Fibroblast of skin of right biceps (primary cell): ENCODE measurements at places on chromosomes 12 and 14.

DNA sequence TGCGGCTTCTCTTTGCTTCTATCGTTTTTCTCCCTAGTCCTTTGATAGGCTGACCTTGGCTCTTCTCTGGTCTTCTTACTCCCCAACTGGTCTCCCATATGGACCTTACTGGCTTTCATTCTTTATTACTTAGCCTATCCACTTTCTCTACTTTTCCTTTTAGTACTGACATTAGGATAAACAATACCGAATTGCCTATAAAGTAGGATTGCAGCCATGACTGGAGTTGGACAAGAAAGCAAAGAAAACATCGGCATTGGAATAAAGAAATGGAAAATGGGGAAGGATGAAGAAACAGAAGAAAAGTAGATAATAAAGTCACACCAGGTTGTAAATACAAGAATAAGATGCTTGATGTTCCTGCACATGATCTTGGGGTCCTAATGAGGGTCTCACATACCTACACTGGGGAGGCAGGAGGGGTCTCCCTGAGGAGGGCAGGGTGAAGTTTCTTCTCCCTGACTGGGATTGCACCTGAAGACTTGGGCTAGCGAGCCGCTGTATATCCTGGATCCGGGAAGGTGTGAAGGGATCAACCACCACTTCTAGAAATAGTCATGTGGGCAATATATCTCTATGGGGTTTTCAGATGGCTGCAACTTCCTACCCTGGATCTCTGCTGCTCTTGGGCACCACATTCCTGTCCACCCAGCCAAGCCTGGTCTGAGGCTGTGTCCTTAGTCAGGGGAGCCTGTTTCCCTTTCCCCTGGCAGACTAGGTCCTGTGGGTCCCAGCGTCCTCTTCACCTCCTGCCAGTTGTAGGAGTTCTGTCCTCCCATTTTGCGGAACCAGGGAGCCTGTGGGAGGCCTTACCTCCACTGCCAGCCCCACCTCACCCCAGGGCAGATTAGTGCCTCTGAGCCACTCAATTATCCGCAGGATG lies 13.1 kb downstream of the NKX2-1 start:
- DNase-seq: no peak

DNA sequence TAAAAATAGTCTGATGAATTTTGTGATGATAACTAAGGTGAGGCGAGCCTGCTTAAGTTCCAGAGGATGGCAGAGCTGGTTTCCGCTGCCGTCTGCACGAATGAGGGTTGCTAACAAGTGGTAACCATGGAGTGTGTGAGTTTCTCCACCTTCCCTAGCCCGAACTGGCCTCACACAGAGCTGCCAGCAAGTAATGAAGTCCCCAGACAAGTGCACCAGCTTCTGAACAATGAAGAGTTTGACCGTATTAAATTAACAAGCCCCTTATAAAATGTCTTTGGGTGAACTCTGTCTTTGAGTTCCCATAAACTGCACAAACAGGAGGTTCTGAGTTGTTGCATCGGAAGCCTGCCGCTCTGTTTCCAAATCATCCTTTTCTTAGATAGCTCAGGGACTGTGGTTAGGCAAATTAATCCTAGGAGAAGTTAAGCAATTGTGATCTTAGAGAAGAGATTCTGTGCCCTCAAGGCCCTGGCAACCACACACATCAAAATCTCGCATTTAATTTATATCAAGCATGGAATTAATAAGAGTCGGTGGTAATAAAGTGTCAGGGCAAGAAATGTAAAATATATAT lies 274.1 kb upstream of the DAAM1 start:
- no peak for DNase-seq

- DNase-seq: no peak
Observed at GRCh38 chr12:86052921-86053320, 178.8 kb downstream of the NTS start.

GRCh38 chr12:93785249-93786010 lies 108.3 kb downstream of the CRADD start:
- DNase-seq: peak; percentile 99

DNA sequence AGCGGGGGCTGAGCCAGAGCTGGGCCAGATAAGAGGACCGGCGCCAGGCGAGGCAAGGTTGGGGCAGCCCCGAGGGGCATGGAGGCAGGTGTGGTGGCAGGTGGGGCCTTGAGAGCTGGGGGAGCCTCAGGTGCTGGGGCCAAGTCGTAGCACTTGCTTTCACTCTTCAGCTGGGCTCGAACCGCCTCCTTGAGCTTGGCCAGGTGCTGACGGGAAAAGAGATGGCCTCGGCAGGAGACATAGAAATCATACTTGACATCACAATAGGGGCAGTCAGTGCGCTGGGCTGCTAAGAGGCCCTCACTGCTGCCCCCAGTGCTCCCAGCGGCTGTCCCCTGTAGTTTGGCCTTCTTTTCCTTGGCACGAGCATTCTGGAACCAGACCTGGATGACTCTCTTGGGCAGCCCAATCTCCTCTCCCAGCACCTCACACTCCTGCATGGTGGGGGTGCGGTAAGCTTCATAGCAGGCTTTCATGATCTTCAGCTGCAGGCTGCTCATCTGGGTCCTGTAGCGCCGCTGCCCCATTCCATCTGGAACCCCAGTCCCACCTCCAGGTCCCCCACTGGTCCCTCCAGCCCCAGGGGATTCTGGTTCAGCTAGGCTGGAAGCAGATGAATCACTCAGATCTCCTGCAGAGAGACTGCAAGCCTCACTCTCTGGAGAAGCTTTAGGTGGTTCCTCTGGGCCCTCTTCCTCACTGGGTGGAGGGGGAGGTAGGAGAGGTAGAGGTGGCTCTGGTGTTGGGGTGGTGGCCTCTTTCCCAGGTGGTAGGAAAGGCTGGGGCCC lies 28.1 kb downstream of the ZFHX2 start:
- DNase-seq: no peak

- DNase-seq: peak; percentile 74
Observed at GRCh38 chr12:96241846-96242256, 47.7 kb downstream of the ELK3 start.

DNA sequence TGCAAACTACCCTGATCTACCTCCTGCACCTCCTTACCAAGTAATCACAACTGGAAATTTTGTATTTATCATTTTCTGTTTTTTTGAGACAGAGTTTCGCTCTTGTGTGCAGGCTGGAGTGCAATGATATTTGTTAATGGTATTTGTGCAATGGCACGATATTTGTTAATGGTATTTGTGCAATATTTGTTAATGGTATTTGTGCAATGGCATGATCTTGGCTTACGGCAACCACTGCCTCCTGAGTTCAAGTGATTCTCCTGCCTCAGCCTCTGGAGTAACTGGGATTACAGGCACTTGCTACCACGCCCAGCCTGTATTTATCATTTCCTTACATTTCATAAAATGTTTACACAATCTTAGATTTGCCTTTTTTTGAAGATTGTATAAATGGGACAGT lies 5.7 kb upstream of the NECAP1 start:
- no peak for DNase-seq

DNA sequence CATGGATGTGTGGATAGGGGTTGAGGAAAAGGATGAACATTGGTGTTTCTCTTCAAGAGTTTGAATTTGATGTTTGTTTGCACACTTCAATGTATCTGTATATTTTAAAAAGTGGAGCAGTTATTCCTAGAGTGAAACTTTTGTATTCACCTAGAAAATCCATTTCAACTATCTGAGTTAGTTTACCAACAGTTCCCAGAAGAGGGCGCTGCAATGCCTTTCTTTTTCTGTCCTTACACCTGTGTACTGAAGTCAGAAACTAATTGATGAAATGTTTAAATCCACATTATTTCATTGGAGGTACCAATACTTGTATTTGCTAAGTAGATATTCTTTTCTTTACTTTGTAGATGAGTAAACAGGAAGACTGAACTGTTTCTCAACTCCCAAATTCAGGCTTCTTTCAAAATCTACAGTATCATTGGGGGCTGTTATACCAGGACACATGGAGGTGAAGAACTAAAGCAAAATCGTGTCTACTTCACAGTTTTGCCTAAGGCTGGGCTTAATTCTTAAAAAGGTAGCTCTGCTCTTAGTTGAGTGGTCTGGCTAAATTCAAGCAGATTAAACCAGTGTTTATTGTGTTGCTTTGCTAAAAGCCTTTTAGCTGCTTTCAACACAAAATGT lies 26.6 kb upstream of the KLRB1 start:
- peak; percentile 34 for DNase-seq

- DNase-seq: no peak
Observed at GRCh38 chr12:45532113-45532512, 197.4 kb upstream of the ARID2 start.

- no peak for DNase-seq
Observed at GRCh38 chr12:14777271-14777670, 26.0 kb downstream of the WBP11 start.

DNA sequence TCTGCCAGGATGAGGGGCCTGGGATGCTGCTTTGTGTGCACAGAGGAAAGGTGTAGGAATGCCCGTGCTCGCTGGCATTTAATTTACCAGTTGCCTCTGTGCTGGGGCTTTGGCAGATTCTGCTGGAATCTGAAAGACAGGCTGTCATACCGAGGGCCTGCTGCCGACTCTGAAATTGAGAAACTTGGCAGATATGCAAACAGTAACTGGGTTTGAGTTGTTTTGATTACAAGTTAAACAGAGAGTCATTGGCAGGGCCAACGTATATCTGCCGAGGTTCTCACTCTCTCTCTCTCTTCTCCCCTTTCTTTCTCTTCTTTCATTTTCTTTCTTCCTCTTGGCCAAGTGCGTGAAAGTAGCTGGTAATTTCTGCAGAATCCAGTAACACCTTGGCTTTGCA lies 618.7 kb downstream of the VRK1 start:
- no peak for DNase-seq

DNA sequence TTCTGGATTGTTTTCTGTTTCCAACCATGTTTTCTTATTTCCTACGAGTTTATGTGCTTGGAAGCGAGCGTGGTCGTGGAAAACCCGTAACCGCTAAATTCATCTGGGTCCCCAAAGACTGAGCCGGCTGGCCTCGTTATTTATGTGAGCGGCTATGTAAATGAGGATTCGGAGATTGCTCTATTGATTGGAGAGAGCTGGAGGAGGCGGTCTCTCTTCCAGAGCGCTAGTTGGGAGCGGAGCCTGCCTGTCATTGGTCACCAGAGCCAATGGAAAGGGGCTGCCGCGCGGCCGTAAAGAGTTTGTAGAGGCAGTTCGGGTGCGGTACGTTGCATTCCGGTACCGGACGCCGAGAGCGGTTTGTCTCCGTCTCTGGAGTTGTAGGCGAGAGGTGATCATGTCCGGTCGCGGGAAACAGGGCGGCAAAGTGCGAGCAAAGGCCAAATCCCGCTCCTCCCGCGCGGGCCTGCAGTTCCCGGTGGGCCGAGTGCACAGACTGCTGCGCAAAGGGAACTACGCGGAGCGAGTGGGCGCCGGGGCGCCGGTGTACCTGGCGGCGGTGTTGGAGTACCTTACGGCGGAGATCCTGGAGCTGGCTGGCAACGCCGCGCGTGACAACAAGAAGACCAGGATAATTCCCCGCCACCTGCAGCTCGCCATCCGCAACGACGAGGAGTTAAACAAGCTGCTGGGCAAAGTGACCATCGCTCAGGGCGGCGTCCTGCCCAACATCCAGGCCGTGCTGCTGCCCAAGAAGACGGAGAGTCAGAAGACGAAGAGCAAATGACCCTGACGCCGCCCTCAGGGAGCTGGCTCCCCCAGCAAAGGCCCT lies 29.0 kb downstream of the WBP11 start:
- DNase-seq: peak; percentile 97

DNA sequence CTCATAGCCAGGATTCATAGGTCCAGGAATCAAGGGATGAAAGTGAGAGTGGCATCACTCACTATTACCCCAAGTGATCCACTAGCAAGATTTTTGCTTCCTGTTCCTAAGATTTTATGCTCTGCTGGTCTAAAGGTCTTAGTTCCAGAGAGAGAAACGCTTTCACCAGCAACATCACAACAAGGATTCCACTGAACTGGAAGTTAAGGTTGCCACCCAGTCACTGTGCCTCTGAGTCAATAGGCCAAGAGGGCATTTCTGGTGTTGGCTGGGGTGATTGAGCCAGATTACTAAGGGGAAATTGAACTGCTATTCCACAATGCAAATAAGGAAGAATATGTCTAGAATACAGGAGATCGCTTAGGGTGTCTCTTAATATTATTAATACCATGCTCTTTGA lies 142.5 kb upstream of the ARID2 start:
- no peak for DNase-seq

DNA sequence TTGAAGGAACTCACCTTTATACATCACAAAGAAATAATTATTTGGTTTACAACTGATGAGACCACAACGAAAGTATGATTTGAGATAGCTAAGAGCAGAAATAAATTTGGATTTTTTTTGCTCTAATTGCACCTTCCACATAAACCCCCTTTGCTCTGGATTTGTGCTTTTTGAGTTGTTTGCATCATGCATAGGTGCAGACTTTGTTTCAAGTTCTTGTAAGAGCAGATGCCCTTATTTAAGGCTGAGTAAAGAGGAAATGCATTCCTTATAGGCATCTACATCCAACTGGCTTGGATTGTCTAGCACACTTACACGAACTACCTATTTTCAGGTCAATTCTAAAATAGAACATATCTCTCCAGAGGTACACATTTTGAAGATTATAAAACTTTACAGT lies 6.6 kb upstream of the CCND2 start:
- DNase-seq: no peak

- no peak for DNase-seq
Observed at GRCh38 chr14:100100032-100100703, 34.9 kb downstream of the EVL start.

DNA sequence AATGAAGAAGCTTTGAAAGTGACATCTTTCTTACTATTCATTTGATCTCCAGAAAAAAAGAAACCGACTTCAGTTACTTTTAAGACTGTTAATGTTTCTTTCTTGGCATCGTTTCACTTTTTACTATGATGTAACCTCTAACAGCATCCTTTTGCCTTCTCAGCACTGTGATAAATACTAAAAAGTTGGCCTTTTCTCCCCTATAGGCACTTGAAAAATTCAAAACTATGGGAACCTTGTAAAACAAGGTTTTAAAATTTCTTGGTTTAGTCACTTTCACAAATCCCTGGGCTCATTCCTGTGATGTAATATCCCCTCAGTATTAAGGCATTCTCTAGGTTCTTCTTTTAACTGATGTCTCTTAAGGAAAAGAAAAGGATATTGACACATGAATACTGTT lies 281.8 kb downstream of the EGLN3 start:
- DNase-seq: peak; percentile 49

- no peak for DNase-seq
Observed at GRCh38 chr14:79201564-79202207, 1009.6 kb downstream of the DIO2 start.

- DNase-seq: peak; percentile 10
Observed at GRCh38 chr12:107912421-107913004, 138.0 kb downstream of the ASCL4 start.

GRCh38 chr14:23056956-23057756 lies at the start of gene CDH24:
Gene CDH24 (minus strand): TSS chr14:23057520. CDS start chr14:23055733, 1,787 bp downstream.
- peak; percentile 73 for DNase-seq

- DNase-seq: no peak
Observed at GRCh38 chr12:8639936-8640335, 22.7 kb downstream of the MFAP5 start.

DNA sequence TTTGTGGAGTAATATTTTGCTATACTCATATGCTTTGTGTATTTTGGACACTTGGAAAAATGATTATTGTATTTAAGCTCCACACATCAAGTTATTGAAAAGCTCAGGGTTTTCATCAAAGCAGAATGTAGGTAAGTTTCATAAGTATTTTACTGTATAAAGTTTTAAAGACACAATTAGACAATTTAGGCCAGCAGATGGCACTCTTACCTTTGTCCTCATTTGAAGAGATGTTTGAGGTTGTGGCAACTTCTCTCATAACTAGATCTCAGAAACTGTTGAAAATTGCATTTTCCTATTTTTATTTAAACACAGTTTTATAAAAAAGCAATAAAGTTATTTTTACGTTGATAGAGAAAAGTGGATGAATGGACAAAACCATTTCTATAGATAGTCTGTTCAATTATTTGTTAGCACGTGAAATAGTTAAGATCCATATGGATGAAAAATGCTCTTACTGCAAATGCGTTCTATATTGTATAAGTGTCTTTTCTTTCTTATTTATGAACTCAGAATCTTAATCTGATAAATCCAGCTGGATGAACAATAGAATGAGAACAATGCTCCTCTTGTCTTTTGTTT lies 300.0 kb downstream of the AEBP2 start:
- DNase-seq: peak; percentile 70
